Midbrain (tissue), 1 donor: ENCODE measurements at places on chromosomes 7 and 10.

GRCh38 chr7:139339698-139340036, 1.5 kb upstream of the FMC1 start:
- no peak for DNase-seq

DNA sequence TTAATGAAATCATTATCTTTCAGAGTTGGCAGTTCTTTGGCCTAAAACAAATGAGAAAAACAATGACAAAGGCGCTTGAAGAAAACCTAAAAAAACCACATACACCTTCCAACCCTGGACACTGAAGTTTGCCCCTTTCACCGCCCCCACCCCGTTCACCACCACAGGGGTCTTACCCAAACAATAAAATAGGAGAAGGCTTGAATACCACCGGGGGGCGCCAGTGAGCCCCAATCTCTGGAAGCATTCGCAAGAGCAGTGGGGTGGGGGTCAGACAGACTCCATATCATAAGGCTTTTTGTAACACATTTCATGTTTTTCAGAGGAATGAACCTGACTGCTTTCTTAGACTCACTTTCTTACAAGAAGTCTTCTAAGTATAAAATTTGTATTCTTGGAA, 163.6 kb downstream of the PIP4K2A start:
- DNase-seq, result peak; percentile 56

DNA sequence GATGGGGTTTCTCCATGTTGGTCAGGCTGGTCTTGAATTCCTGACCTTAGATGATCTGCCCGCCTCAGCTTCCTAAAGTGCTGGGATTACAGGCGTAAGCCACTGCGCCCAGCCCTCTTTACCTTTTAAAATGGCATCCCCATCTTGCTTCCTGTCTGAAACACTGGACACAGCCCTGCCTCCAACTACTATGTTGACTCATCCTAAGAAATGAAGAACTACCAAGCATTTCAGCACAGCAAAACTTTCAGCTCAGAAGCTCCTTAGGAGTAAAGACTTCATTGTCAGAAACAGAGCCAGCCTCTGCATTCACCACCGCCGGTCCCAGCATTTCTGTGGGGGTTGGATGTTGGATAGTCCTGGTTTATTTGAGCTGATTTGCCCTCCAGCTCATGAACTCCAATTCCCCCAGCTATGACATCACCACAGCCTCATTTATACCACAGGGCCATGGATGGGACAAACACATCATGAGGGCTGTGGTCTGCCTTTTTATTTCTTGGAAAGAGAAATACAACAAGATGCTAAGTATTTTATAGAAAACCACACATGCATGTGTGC, 123.5 kb downstream of the ADCY1 start:
- DNase-seq, result no peak

GRCh38 chr10:68043030-68043429, 32.1 kb downstream of the HERC4 start:
- DNase-seq, result no peak

- DNase-seq, result no peak
Measured at GRCh38 chr10:109706026-109706560, 217.2 kb downstream of the XPNPEP1 start.

DNA sequence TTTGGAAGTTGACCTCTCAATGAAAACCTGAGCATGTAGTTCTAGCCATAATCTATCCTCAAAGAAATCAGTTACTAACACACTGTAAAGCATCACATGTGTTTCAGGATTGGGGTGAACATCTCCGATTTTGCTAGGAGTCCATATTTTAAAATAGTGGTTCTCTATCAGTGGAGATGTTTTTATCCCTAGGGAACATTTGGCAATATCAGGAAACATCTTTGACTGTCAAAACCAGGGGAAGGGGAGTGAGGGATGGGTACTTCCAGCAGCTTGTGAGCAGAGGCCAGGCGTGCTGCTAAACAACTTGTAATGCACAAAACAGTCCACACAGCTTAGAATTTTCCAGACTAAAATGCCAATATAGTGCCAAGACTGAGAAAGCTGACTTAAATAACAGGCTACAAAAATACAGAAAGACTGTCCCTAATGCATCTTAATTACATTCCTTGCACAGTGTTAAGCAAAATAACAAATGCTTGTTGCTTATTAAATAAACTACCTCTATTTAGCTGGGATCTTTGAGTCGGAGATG, 120.9 kb downstream of the CRPPA start:
- DNase-seq, result no peak

GRCh38 chr7:8089036-8089780, 120.6 kb downstream of the GLCCI1 start:
- no peak for DNase-seq

DNA sequence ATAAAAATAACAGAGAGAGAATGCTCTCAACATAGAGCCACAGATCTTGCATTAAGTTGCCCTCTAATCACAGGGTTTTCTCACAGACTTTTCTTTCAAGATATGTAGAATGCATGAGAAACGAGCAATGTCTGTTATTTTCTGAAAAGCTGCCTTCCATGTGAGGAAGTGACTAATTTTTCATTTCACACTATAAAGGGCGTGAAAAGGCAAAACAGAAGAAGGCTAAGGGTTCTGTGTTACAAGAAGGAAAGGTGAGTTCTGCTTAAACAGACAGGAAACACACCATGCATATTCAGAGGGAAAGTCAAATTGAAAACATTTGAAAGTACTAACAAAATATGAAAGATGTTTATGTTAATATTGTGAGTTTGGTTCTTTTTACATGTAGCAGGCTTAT, 189.2 kb downstream of the SEMA3D start:
- no peak for DNase-seq

DNA sequence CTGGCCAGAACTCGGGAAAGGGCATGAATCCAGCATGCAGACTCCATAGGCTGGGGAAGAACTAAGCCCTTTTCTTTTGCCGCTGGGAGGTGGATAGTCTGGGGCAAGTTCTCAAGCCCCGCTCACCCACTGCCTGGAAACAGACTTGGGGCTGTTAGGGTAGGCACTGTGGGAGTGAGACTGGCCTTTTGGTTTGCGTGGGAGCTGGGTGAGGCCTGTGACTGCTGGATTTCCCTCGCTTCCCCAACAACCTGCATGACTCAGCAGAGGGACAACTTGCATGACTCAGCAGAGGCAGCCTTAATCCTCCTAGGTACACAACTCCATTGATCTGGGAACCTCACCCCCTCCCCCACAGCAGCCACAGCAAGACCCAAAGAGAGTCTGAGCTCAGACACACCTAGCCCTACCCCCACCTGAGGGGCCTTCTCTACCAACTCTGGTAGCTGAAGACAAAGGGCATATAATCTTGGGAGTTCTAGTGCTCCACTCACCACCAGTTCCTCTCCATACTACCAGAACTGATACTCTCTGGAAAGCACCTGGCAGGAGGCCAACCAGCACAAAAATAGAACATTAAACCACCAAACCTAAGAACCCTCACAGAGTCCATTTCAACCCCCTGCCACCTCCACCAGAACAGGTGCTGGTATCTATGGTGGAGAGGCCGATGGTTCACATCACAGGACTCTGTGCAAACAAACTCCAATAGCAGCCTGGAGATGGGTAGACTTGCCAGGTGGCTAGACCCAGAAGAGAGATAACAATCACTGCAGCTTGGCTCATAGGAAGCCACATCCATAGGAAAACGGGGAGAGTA, 81.4 kb upstream of the LAMB4 start:
- DNase-seq, result no peak
